ENCODE measurements at places on chromosomes 12 and 14.

GRCh38 chr12:50924439-50925341 lies 27.7 kb upstream of the HIGD1C start:
- peak; percentile 8 for DNase-seq

GRCh38 chr12:118103201-118103600 lies 610 bp downstream of the VSIG10 start:
- DNase-seq: no peak

- DNase-seq: no peak
Measured at GRCh38 chr14:41607966-41608663, 1.4 kb downstream of the LRFN5 start.

DNA sequence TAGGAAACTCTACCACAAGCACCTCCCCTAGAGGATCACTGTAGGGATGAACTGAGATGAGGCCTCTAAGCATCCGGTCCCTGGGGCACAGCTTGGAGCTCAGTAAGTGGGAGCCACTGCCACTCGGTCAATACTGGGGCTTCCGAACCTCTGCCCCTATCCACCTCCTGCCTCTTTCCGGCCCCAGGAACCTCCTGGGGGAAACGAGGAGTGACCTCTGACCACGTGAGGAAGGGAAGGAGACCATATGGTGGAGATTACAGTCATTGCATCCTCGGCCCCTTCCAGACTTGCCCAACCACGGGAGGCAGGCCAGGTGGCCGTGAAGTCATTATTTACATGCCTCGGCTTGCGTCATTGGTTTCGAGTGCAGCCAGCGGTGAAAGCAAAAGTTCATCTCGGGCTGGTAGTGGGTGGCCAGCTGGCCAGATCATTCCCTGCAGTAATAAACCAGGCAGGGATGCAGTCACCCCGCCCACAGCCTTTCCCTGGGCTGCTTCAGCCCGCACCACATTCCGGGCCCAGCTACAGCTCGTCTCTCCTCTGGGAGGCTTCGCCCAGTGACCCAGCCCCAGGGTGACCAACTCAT lies 65.4 kb downstream of the C14orf132 start:
- DNase-seq: no peak

DNA sequence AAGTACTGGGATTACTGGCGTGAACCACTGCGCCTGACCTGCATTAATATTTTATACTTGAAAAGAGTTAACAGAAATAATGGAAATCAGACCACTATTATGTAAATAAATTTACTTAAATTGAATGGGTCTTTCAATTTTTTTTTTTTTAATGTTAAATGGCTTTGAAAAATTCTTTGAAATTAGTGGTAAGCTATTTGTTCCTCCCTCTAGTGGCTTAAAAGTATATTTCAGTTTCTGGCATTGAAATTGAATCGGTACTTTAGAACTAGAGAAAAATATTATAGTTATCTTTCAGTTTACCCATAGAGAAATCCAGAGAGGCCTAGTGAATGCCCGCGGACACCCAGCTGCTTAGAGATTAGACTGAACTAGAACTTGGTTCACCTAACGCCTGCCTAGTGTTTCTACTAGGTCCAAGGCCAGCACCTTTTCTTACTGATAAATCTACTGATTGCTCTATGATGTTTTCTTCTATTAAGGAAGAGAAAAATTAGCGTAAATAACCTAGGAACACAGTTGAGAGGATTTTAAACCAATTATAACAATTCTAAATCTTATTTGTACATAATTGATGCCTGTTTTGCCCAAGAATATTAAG lies 106.5 kb downstream of the EML1 start:
- no peak for DNase-seq

GRCh38 chr14:100989924-100990323 lies 86.4 kb upstream of the RTL1 start:
- no peak for DNase-seq

DNA sequence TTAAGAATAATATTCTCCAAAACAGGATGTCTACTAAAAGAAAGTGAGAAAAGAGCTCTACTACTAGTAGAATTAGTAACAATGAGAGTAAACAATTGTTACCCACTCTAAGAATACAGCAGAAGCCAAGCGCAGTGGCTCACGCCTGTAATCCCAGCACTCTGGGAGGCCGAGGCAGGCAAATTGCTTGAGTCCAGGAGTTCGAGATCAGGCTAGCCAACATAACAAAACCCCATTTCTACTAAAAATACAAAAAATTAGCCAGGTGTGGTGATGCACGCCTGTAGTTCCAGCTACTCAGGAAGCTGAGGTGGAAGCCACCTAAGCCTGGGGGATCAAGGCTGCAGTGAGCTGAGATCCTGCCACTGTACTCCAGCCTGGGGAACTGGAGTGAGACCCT lies 4.7 kb downstream of the DNAJC14 start:
- no peak for DNase-seq

- no peak for DNase-seq
Measured at GRCh38 chr12:78392918-78393317, 471.7 kb upstream of the SYT1 start.

DNA sequence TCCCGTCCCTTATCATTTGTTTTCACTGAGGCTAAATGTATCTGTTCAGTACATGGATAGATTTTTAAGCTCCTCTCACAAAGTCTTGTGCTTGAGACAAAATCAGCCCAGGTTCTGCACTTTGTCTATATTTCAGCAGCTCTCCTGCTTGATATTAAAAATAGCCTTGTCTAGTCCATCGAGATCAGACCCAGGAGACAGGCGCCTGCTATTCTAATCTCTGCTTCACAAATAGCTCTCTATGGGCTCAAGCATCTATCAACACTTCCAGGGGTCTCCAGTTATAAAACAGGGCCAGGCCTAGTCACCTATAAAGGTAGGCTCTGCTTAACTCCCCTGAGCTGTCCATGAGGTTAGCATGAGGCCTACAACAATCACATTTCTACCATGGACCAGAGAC lies 62.5 kb downstream of the ZFP36L1 start:
- no peak for DNase-seq

GRCh38 chr12:64716839-64717455 lies 42.3 kb downstream of the GNS start:
- no peak for DNase-seq

- DNase-seq: no peak
Measured at GRCh38 chr14:74231784-74232183, 7.5 kb upstream of the VSX2 start.

GRCh38 chr14:89245802-89246201 lies 171.2 kb downstream of the FOXN3 start:
- no peak for DNase-seq

- no peak for DNase-seq
Measured at GRCh38 chr14:69693801-69694729, 72.9 kb upstream of the SRSF5 start.

DNA sequence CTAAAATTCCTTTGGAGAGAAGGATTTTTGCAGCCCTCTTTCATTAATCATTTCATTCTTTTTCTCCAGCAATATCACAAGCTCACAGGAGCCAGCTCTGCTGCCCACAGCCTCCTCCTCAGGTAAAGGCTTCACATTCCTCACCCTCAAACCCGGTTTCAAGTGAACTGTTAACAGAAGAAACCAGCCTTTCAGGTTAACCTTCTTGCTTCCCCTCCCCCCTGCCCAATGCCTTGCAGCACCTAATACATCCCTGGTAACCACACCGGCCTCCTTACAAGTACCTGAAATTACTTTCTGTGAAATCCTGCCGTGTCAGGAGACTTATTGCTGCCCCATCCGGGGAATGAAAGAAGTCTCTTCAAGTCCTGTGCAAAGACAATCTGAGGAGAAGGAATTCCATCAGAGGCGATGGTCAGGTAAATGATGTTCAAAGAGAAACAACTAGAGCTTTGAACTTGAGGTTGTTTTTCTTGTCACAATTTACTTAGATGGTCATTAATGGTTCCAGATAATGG lies 111.2 kb downstream of the MYRFL start:
- no peak for DNase-seq

DNA sequence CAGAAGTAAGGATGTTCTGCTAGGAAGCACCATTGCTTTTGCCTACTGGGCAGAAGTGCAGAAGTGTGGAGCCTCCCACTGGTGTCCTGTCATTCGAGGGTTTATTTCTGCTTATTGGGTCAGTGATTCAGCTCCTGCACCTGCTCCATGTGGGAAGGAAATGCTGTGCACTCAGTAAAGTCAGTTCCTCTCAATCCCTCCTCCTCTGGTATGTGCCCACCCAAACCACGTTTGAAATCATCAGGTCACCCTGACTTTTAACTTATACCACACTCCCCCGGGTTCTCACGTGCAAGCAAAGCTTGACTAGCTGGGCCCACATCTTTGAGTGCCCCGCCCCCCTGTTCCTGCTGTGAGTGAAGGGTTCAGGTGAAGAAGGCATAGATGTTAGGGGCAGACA lies 223.7 kb downstream of the CHST11 start:
- no peak for DNase-seq

GRCh38 chr14:26996246-26996645 lies 398.4 kb upstream of the NOVA1 start:
- no peak for DNase-seq

DNA sequence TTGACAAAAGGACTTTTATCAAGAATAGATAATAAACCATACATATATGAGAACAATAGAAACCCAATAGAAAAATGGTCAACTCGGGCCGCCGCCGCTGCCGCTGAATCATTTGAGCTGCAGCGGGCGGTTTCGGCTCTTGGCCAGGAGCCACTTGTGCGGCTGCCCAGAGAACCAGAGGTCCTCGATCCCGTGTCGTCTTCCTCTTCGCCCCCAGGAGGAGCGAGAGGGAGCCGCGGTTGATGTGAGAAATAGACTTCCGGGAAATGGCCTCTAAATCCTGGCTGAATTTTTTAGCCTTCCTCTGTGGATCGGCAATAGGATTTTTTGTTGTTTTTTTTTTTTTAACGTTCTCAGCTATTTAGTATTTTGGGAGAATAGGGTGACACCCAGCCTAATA lies 44.8 kb downstream of the CPSF6 start:
- DNase-seq: peak; percentile 14

- no peak for DNase-seq
Measured at GRCh38 chr12:19657118-19657731, 217.9 kb downstream of the AEBP2 start.

Measured in stimulated activated CD4-positive, alpha-beta T cell treated with anti-CD3 and anti-CD28 coated beads, Interleukin-1b, Interleukin-23, amount 100 ng/mL, for 48 hours (primary cell).